SK-N-MC (cell line): ENCODE measurements at places on chromosomes 5 and 9.

- DNase-seq, result no peak
Measured at GRCh38 chr5:150386024-150386855, 26.5 kb downstream of the CD74 start.

GRCh38 chr5:33432656-33433055 is 8.1 kb upstream of the TARS1 start:
- no peak for DNase-seq

DNA sequence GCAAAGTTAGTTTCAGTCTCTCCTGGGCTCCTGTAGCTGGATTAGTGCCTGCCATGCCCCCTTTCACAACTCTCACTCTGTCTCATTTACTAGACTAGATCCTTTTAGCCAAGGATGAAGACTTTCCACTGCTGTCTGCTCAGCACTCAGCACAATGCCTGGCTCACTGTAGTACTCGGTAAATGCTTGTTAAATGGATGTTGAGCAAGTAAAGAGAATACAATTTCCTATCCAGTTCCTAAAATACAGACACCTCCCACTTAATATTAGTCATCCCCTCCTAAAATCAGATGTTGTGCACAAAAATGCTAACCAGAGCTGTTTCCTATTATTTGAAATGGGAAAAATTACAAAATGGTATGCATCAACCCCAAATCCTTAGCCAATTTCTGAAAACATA is 195.8 kb downstream of the SREK1 start:
- no peak for DNase-seq

- no peak for DNase-seq
Measured at GRCh38 chr5:111670826-111671492, 86.0 kb downstream of the NREP start.

DNA sequence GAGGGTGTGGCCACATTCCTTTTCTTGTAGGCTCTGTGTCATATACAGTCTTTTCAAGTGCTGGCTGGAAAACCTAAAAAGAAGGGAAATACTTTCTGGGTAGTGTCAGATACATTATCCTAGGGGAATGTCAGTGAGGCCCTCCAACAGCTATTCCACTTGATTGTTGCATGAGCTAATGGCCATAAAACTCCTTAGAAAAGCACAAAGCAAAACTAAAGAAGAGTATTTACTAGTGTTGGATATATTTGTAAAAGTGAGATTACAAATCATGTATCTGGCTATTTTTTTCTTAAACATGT is 829 bp downstream of the ANXA1 start:
- no peak for DNase-seq

GRCh38 chr5:20370061-20370460 is 382.1 kb upstream of the CDH18 start:
- DNase-seq, result no peak

GRCh38 chr5:150502106-150502505 is 5.8 kb upstream of the NDST1 start:
- no peak for DNase-seq

GRCh38 chr5:62642468-62642867 is 63.8 kb downstream of the LRRC70 start:
- no peak for DNase-seq

DNA sequence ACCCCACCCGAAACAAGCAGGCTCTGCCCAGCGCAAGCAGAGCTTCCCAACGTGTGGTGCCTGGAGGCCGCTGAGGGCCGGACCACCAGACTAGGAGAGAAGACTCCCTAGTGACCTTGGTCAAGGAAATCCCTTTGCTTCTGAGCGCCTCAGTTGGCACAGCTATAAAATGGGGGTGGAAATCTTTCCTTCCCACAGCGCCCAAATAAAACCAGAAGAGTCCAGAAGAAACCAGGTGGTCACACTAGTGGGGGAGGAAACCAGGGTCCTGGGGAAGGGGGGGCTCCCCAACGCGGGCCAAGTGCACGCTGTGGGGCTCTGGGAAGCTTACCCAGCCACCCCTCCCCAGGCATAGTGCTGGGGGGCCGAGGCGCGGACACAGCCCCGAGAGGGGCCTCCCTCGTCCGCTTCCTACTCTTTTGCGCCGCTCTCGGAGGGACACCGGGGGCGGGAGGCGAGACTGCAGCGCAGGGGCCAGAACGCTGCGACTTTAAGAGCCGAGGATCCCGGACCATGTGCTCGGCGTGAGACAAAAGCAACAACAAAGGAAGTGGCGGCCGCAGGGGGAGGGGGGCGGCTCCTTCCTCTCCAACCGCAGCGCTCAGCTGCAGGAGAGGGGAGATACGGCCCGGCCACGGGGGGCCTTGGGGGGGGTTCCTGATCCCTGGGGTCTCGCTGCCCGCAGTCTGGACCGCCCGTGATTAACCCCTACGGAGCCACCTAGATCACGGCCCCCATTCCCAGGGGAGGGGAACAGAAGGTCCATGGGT is 885 bp downstream of the RNF44 start:
- no peak for DNase-seq

DNA sequence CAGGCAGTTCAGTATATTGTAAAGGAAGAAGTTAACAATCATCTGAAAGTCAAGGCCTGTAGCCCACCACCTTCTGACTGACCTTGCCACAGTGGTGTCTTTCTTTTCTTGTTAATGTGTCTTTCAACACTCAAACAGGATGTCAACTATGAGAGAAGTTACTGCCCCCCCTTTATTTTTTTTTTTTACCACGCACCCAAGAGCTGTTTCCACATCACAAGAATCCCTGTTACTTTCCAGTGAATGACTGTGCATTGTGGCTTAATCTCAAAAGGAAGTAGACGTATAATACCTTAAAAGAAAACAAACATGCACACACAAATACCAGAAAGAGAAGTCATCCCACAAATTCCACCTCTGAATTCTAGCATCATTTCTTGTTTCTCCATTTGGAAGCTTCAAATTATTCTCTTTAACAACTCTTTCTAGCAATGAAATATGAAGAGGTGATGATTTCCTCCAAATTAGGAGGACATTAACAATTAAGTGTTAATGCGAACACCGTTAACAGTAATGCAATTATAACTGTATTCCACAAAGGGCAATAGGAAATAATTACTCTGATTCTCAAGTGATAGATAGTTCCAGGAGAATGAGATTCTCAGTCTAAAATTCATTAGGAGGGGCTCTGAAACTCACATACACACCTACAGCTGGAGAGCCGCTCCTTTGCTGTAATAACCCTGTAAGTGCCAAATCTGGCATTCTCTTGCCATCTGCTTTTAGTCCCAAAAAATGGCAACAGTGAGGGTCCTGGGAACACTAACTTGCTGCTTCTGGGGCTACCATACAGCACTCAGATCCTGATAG is 201.0 kb downstream of the EFNA5 start:
- DNase-seq, result no peak

DNA sequence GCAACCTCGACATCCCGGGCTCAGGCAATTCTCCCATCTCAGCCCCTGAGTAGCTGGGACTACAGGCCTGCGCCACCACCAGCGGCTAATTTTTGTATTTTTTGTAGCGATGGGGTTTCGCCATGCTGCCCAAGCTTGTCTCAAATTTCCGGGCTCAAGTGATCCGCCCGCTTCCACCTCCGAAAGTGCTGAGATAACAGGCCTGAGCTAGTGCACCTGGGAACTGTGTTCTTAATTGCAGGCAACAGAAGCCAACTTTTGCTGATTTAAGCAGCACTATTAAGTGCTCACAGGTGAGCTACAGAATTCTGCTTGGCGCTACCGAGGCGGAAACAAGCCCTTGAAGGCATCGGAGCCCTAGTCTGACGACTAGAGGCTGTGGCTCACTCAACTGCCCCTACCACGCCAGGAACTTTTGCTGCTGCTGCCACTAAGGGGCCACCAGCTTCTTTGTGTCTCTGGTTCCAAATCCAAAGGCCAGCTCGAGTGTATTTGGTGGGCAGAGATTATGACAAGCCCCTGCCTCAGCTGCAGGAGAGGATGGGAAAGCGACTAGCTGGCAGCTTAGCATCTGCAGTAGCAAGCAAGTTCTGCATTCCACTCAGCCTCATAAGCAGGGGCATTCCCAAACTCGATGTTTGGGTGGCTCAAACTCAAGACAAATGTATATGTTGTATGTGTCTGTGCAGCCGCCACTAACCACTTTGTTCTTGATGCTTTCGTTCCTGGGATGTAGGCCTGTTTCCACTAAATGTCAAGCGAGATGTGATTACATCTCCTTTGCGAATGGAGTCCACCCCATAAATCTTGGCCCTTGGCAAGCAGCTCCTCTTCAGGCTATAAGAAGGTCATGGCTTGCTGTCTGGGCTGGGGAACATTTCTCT is 10.6 kb upstream of the HMCN2 start:
- DNase-seq, result no peak

DNA sequence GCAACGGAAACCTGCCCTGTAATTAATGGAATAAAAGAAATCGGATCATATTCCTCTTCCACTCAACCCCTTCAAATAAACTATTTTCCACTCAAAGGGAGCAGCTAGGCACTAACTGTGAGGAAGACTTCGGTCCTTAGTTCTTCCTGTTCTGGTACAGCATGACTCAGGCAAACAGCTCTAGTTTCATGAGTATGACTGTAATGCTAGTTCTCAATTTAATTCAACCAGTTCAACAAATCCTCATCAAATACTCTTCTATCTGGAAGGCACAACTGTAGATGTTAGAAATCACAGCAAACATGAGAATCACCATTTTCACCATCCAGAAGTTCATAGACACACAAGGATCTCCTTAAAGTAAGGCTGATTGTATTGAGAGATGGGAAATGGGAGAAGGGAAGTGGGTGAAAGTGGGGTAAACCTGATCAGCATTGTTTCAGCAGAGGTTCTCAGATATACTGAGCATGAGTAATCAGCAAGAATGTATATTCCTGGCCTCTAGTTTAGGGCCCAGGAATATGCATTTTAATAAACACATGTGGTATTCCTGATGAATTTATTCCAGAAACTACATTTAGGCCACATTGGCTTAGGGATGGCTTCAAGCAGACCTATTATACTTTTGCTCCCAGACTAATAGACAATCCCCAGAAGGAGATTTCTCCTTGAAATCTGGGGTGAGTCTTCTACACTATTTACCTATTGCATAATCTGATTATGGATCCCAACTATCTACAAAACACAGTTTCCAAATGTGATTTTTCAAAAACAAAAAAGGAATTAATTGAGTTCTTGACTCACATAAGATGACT is 141.1 kb upstream of the SLC12A2 start:
- DNase-seq, result no peak

DNA sequence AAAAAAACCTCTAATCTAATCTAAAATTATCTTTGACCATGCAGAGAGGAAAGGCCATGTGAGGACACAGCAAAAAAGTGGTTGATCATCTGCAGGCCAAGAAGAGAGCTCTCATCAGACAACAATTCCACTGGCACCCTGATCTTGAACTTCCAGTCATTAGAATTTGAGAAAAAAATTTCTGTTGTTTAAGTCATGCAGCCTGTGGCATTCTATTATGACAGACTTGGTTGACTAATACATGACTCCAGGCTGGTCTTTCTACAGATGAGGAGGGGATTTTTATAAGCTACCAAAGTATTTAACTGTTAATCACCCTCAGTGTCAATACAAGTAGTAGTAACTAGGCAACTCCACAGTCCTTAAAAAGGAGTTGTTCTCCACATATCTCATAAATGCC is 358.5 kb upstream of the RGMB start:
- DNase-seq, result no peak

GRCh38 chr9:77769246-77769645 is 121.1 kb upstream of the GNA14 start:
- no peak for DNase-seq

- DNase-seq, result no peak
Measured at GRCh38 chr5:56388229-56388985, 155.3 kb upstream of the ANKRD55 start.
